Hepatocyte (in vitro differentiated cells): ENCODE measurements at places on chromosomes 4 and X. TPM values are rescaled to one million over a fixed set of nuclear protein-coding genes. Genes with fewer than 3 reads are reported as not detected.

The PLS3 gene
- polyA plus RNA-seq: 244 and 277 TPM in 2 replicates

The STOX2 gene
- 6.3 and 9.2 TPM in 2 replicates for polyA plus RNA-seq

The ATRX gene
- 41.4 and 66.7 TPM in 2 replicates for polyA plus RNA-seq

The ADAM29 gene
- not detected in 2 replicates for polyA plus RNA-seq

The KLHL34 gene
- not detected in 2 replicates for polyA plus RNA-seq

The SPANXA1 gene
- not detected in 2 replicates for polyA plus RNA-seq
